Adrenal gland (tissue), 19 donors: ENCODE measurements at places on chromosomes 7 and 10. TPM values are rescaled to one million over a fixed set of nuclear protein-coding genes. Genes with fewer than 3 reads are reported as not detected.

DNA sequence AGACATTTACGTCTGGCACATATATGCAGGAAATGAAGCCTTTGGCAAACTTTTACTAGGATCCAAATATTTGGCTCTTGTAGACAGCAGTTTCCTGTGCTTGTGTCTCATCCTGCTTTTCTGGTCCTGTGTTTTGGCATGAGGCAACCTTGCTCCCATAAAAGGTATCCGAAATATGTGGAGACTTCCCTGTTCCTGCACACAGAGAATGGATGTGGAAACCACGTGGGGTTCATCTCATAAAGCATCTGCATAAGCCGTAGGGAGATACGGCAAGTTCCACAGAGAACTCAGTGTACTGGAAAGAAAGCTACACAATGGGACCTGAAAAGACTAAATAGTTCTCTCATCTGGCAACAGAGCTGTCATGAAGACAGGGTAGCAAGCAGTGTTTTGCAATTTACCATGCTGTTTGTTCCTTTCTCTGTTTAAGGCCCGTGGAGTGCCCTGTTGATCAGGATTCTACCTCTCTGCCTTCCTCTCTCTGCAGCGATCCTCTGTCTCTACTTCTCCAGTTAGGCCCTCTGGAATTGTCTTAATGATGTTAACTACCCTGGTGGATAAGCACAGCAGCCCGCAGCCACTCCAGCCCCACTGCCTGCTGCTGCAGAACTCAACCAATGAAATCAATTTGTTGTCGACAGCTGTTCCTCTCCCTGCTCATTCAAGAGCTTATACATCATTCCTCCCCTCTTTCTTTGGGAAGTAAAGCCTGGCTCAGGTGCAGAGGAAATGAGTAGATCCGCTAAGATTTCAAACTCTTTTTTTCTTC, 293.6 kb downstream of the CSTF2T start:
- no peaks in the 10 kb centered on the region for H3K36me3 ChIP-seq
- no peaks in the 10 kb centered on the region for H3K27me3 ChIP-seq
- no peak overlapping the region for H3K27ac ChIP-seq
- H3K4me3 ChIP-seq, result no peak overlapping the region

GRCh38 chr7:92714767-92715166, 121.6 kb downstream of the CDK6 start:
- H3K27ac ChIP-seq, result peak overlapping the region; percentile 55
- no peaks in the 10 kb centered on the region for H3K36me3 ChIP-seq
- H3K27me3 ChIP-seq, result no peaks in the 10 kb centered on the region
- no peak for DNase-seq
- H3K4me3 ChIP-seq, result no peak overlapping the region

DNA sequence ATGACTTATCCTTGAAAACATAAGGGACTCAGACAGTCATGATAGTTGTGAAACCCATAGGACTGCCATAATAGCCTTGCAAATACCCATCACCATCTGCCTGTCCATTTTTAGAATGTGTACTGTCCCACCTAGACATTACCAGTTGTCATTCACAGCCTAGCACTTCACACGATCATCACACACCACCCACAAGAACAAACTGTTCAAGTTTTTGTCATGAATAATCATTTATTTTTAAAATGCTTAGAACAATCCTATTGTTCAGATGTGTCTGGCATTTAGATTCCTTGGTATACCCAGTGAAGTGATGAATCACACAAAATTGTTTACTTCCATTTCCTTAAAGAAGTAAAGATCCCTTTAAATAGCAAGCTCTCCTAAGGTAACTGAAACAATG, 46.6 kb downstream of the CCDC3 start:
- no peaks in the 10 kb centered on the region for H3K27me3 ChIP-seq
- no peak overlapping the region for H3K27ac ChIP-seq
- H3K4me1 ChIP-seq, result no peaks in the 10 kb centered on the region
- H3K4me3 ChIP-seq, result no peak overlapping the region

DNA sequence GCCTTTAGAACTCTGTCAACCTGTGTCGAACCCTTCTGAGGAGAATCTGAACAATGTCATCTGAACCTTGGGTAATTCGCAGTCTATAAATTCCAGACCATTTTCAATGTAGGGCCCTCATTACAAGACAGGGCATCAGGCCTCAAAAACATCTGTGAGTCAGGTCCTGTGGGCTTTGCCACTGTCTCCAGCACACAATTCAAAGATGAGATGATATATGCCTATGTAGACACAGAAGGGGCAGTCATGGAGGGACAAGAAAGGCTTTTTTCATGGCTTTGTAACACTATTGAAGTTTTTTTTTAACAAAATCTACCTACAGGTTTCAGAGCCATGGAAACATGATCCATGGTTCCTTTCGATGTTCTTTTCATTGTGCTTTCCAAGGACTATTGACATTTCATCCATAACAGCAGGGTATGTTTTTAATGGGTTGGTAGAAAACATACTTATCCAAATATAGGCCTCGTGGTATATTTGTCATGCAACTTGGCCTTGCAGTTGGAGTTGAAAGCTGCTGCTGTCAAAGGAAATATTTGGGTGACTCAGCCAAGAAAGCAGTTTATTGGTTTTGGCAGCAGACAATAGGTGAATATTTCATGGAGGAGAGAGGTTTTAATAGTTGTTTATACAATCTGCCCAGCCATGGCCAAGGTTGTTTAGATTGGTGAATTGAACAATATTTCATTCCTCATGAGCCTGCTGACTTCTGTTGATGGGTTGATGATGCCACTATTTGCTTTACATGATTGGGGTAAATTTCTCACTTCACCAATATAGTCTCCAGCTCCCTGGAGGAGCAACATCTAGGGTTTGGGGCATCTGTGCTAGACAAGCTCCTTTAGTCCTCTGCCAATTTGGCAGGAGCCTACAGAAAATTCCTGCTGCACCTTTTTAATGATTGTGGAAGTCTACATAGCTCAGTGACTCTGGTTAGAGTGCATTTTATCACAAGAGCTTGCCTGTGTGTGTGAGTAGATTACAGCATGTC, 158.4 kb upstream of the TMEM72 start:
- H3K27ac ChIP-seq, result no peak overlapping the region
- DNase-seq, result peak; percentile 42

DNA sequence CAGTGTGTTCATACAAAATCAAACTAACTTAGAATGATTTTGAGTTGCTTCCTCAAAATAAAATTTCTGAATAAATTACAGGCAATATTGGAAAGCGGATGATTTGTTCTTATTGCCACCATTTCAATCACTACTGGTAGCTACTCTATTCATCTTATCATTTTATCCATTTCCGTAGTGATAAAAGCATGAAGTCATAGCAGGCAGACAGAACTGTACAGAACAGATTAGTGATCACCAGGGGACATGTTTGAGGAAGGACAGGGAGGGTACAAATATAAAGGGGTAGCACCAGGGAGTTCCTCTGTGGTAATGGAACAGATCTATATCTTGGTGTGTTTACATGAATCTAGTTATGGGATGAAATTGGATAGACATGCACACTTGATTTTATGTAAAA, 138.5 kb downstream of the WNT2 start:
- no peak overlapping the region for H3K27ac ChIP-seq
- H3K27me3 ChIP-seq, result no peaks in the 10 kb centered on the region
- H3K4me3 ChIP-seq, result no peak overlapping the region
- no peaks in the 10 kb centered on the region for H3K4me1 ChIP-seq

DNA sequence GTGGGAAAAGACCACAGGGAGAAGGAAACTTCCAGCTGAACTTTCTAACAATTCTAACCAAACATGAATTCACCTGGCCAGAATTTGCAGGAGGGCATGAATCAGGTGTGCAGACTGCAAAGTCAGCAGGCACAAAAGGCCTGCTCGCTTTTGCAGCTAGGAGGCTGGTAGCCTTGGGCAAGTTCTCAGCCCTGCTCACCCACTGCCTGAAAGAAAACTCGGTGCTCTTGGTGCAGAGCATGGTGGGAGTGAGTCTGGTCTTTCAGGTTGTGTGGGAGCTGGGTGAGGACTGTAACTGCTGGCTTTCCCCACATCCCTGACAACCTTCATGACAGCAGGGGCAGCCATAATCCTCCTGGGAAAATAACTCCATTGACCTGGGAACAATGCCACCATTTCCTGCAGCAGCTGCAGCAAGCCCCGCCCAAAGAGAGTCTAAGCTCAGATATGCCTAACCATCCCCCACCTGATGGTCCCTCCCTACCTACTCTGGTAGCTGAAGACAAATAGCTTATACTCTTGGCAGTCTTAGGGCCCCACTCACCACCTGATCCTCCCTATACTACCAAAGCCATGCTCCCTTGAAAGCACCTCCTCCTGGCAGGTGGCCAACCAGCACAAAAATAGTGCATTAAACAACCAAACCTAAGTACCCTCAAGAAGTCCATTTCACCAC, 31.6 kb downstream of the ZNF117 start:
- H3K27ac ChIP-seq, result no peak overlapping the region
- no peaks in the 10 kb centered on the region for H3K27me3 ChIP-seq
- no peaks in the 10 kb centered on the region for H3K4me1 ChIP-seq
- no peak overlapping the region for H3K4me3 ChIP-seq
- no peak for DNase-seq
- H3K36me3 ChIP-seq, result no peaks in the 10 kb centered on the region

DNA sequence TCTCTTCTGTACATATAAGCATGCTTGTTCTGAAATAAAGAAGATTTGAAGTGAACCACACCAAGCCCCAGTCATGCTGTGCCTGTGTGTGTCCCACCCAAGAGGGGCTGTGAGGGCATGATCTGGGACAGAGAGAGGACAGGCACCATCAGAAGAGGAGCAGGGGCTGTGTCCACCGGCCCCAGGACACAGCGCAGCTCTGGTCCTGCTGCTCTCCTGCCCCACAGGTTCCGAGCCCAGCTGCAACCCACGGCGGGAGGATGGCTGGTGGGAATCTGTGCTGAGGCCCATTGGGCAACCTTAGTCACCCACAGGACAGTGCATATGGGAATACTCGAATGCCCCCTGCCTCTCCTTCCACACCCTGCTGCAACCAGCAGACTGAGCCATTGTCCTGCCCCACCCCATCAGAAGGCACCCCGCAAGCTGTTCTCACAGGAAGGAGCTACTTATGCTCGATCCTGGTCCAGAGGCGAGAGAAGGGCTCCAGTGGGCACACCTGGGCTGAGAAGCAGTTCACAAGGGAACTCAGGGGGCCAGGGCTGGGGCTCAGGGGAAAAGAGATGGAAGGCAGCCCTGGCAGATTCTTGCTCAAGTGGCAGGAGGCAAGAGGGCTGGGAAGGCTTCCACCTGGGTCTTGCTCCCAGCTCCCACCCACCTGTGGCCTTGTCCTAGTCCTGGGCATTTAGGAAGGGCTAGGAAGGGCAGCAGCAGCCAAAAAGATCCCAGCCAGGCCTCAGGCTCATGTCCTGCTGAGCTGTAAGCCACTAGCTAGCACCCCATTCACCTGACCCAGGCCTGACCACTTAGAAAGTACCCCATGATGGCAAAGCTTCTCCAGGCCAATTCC, 31.9 kb downstream of the LDB3 start:
- no peak for DNase-seq
- H3K4me1 ChIP-seq, result no peaks in the 10 kb centered on the region
- H3K27ac ChIP-seq, result no peak overlapping the region
- no peak overlapping the region for H3K4me3 ChIP-seq
- H3K27me3 ChIP-seq, result no peaks in the 10 kb centered on the region

DNA sequence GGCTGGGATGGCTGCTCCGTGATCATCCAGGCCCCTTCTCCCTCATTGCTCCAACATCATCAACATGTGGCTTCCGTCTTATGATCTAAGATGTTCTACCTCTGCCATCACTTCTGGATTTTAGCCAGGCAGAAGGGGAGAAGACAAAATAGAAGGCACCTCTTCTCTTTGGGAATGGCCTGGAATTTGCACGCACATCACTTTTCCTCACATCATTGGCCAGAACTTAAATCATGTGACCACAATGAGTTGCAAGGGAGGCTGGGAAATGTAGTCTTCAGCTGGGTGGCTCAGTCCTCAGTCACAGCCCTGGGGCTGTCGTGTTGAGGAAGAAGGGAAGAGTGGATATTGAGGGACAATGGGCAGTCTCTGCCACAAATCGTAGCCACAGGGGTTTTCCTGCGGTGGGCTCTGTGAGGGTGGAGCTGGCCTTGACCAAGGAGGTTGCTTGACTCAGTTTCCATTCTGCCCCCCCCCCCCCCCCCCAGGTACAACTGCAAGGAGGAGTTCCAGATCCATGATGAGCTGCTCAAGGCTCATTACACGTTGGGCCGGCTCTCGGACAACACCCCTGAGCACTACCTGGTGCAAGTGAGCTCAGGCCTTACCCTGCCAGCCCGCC, 50.3 kb downstream of the PALD1 start:
- DNase-seq, result no peak
- no peak overlapping the region for H3K27ac ChIP-seq
- H3K4me3 ChIP-seq, result no peak overlapping the region

GRCh38 chr10:114871379-114871778, 49.8 kb downstream of the FHIP2A start:
- DNase-seq, result no peak
- H3K4me3 ChIP-seq, result no peak overlapping the region
- H3K4me1 ChIP-seq, result peaks cover 5% of the 10 kb centered on the region
- H3K36me3 ChIP-seq, result no peaks in the 10 kb centered on the region
- H3K27ac ChIP-seq, result no peak overlapping the region
- H3K27me3 ChIP-seq, result no peaks in the 10 kb centered on the region

GRCh38 chr10:109871476-109871875, 51.8 kb downstream of the XPNPEP1 start:
- H3K27me3 ChIP-seq, result no peaks in the 10 kb centered on the region
- H3K4me3 ChIP-seq, result no peak overlapping the region
- H3K36me3 ChIP-seq, result no peaks in the 10 kb centered on the region
- no peak for DNase-seq

DNA sequence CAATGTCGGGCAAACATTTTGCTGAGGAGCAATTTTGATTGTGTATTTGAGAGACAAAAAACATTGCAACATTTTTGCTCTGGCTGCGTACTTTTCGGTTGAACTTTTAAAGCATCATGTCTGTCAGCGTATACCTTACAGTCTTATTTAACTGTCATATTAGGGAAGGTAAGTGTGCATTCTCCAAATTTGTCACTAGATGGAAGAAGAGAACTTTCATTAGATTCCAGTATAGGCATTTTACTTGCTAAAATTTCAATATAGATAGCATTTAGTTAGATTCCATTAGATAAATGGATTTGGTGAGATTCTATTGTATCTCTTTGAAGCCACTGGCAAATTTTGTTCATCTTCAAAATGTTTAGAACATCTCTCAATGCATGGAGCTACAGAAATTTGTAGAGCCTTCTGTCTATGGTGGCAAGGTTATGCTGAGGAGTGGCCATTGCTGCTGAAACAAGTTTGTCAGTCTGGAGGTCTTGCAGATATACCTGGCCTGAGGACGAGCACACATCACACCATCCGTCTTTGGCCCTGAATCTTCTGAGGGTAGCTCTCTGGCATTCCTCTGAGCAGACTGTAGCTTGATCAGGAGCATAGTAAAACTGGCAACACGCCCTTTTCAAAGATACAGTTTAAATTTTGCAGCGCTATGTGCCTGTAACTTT, 437.5 kb upstream of the MBL2 start:
- no peak overlapping the region for H3K4me3 ChIP-seq
- no peaks in the 10 kb centered on the region for H3K4me1 ChIP-seq
- no peak for DNase-seq
- no peaks in the 10 kb centered on the region for H3K36me3 ChIP-seq
- no peak overlapping the region for H3K27ac ChIP-seq

The SMO gene
- 16.4 TPM for total RNA-seq

The TCERG1L gene
- 0.23 TPM for total RNA-seq

The VAX1 gene
- not detected for total RNA-seq

The ATRNL1 gene
- total RNA-seq, result 100 TPM

The KIN gene
- total RNA-seq, result 9.3 TPM

The SEMA3E gene
- 0.58 TPM for total RNA-seq
